ENCODE measurements at places on chromosomes 5 and 9.

- no peak for DNase-seq
Observed at GRCh38 chr5:178340637-178341036, 108.0 kb upstream of the PHYKPL start.

- DNase-seq = no peak
Observed at GRCh38 chr5:528629-529511, 4.6 kb upstream of the SLC9A3 start.

DNA sequence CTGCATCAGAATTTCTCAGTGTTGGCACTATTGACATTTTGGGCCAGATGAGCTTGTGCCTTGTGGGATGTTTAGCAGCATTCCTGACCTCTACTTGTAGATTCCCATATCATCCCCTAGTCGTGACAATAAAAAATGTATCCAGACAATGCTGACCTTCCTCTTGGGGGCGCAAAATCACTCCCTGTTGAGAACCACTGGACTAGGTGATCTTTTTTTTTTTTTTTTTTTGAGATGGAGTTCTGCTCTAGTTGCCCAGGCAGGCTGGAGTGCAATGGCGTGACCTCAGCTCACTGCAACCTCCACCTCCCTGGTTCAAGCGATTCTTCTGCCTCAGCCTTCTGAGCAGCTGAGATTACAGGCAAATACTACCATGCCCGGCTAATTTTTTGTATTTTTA, 22.6 kb downstream of the STXBP1 start:
- no peak for DNase-seq

DNA sequence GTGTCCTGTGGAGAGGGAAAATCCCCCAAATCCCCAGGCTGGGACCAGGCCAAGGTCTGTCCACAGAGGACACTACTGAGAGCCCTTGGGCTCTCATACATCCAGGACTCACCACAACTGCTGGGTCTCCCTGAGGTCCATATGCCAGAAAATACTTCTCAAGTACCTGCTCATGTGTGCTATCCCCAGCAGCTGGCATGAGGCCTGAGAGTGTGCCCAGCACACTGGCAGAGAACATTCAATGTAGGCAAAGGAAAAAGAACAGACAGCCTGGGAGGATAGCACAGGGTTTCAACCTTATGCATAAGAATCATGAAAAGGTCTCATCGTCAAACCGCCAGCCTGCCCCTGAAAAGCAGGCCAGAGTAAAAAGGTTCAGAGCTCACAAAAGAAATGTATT, 154.1 kb upstream of the TAS2R1 start:
- DNase-seq = no peak

DNA sequence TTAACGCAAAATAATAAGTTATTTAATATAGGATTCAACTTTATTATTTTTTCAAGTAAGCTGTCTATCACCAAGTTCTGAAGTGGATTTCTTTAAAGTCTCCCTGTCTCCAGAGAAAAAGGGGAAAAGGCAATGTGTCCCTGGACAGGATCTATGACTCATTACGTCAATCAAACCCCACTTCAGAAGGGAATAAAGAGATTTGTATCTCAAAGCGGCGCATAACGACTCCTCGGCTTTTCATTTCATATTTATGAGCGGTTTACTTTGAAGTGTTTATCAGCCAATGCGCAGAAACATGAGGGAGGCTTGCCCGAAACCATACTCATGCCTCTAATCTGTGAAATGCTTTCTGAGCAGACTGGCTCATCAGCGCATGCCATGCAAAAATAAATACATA, 938.6 kb upstream of the WWC1 start:
- DNase-seq = no peak

DNA sequence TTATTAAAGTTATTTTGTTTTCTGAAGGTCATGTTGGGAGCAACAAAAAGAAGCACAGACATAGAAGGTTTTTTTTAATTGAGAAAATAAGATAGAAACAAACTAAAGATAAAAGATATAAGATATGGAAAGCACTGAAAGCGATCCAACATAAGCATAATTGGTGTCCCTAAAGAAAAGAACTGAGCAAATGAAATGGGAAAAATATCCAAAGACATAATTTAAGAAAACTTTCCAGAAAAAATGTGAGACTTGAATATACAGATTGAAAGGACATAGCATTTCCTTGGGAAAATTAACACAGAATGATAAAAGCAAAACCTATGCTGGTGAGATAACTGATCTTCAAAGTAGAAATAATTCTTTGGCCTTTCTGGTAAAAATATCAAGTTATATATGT, 289.3 kb downstream of the KIAA0825 start:
- DNase-seq = no peak

DNA sequence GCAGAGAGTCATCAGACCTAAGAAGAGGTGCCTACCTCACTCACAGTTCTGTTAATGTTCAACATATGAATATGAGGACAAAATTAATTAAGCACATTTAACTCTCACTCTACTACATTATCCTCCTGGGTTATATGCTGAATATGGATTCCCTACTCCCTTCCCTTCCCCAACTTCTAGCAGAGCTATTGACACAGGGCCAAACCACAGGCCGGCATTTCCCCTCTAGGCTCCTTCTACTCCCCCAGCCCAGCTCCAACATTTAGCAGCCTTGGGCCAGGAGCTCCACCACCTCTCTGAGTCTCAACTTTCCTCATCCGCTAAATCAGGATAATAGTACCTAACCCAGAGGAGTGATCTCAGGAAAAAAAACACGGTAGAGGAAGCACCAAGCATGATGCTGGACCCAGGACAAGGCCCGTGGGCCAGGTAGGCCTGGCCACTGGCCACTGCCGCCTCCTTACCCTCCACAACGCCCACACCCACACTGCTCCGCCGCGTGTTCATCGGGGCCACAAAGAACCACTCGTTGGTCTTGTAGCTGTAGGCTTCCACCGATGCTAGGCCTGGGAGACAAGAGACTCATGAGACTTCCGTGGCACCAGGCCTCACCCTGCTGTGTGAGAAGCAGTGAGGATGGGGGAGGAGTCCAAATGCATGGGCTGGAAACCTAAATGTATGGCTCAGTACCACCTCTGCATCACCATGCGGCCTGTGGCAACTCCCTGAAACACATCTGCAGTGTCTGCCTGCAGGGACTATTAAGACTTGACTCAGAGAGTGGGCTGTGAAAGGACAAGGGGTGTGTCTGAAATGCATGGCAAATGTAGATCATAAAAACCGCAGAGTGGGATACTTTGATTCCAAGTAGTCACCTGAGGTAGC, 98.8 kb downstream of the KLHL3 start:
- no peak for DNase-seq

DNA sequence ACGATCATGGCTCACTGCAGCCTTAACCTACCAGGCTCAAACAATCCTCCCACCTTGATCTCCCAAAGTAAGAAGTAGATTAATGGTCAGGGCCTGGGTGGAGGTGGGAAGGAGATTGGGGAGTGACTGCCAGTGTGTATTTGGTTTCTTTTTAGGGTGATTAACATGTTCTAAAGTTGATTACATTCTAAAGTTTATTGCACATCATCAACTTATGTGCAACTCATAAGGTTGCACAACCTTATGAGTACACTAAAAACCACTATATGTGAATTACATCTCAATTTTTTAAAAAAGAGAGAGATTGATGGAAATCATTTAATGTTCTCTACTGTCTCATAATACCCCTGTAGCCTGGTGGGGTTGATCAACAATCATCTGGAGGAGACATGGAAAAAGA, 218.1 kb downstream of the AOPEP start:
- DNase-seq = no peak

- DNase-seq = no peak
Observed at GRCh38 chr9:108784998-108785397, 70.8 kb downstream of the ACTL7B start.

DNA sequence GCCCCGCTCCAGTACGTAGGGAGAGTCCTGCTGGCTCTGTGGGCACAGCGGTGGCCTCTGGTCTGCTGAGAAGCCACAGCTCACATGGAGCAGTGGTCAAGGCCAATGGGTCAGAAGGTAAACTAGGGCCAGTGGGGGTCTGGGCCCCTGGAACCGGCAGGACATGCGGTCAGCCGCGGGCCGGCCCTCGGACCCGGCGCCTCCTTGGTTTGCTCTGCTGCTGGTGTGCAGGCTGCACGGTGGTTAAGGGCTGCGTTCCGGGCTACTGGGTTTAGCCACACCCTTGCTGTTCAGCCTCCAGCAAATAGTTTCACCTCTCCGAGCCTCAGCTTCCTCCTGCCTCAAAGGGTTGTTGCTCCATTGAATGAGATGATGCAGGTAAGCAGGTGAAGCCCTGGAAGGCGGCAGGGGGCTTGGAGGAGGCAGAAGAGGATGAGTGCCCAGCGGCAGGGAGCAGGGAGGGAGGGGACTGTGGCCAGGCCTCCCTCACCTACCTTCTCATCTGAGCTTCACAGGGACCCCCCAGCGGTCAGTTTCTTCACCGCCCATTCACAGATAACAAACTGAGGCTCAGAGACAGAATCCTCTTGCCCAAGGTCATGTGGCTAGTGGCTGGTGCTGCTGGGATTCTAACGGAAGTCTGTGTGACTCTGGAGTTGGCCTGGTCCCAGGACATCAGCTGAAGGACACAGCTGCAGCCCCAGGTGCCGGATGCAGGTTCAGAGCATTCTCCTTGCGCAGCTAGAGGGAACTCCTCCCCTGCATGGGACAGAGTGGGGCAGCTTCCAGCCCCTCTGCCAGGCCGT, 3.7 kb upstream of the COL5A1 start:
- DNase-seq = no peak

DNA sequence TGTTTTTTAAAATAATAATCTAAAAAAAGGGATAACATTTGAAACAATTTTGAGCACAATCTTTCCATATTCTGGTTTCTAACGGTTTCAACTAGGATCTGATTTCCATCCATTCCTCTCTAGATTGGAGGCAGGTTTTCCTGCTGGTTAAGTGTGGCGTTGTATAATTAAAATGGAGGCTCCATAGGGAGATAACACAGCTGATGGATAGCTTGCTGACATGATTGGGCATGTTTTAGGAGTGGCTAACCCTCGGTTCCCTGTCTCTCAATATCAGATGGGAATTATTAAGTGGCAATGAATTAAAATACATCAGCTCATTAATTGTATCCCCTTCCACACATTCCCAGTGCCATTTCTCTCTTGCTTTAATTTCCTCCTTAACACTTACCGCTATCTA, 209.0 kb downstream of the ALDH1A1 start:
- DNase-seq = no peak

- no peak for DNase-seq
Observed at GRCh38 chr9:117707561-117707960, 3.4 kb downstream of the TLR4 start.

GRCh38 chr9:107929443-107929842, 439.9 kb upstream of the KLF4 start:
- no peak for DNase-seq

GRCh38 chr9:87139099-87139730, 191.9 kb upstream of the GAS1 start:
- DNase-seq = no peak
